MCF 10A (cell line): ENCODE measurements at places on chromosomes 2 and 18. TPM values are rescaled to one million over a fixed set of nuclear protein-coding genes. Genes with fewer than 3 reads are reported as not detected.

The PRKAG3 gene
- not detected in 2 replicates for total RNA-seq

DNA sequence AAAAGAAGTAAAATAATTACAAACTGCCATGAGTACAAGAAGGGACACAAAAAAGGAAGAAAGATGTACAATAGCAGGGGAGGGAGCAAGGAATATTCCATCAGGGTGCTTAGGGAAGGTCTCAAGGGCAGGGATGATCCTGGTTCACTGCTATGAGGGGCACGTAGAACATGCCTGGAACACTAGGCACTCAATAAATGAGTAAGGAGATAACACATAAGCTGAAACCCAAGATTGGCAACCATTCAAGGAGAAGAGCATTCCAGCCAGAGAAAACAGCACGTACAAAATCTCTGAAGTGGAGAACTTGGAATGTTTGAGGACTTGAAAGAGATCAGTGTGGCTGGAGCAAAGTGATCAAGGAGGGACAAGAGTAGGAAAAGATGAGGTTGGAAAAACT, 103.2 kb downstream of the FAM161A start:
- no peak for DNase-seq

The MRO gene
- total RNA-seq = not detected in 2 replicates

The ID2 gene
- total RNA-seq = 0.54 and 2.0 TPM in 2 replicates

DNA sequence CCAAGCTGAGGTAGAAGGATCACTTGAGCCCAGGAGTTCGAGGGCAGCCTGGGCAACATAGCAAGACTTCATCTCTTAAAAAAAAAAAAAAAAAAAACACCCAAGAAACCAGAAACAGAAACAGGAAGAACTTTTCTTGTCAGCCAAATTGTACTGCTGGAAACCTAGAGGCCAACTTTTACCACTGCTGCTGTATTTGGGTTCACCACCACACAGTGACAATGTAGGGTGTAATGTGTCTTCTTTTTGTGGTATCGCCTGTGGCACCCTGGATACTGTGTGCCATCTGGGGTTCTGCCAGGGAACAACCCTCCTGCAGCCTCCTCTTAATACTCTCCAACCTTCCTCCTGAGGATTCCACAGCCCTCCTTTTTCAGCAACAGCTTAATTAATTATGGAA, 72.6 kb downstream of the STK39 start:
- DNase-seq = no peak

- peak; percentile 54 for DNase-seq
Observed at GRCh38 chr2:157839162-157839801, 36.8 kb downstream of the ACVR1 start.

The NR4A2 gene
- 1.4 and 2.6 TPM in 2 replicates for total RNA-seq

The CD8B2 gene
- not detected in 2 replicates for total RNA-seq

- no peak for DNase-seq
Observed at GRCh38 chr2:105394951-105395611, 3.8 kb downstream of the FHL2 start.

DNA sequence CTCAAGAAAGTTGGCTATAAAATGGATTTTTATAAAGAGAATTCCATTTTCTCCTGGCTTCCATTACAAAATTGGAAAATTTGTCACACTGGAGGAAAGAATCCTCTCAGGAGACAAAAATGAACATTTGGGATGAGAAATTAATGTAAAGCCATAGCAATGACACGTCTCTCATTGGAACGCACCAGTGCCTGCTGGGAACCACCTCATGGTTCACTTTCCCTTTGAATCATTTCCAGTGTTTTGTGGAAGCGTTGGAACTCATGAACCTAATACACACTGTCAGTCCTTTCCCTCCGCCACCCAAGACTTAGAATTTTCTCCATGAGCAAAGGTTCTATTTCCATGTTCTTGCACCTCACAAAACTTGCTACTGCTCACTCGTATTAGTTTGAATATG, 21.0 kb upstream of the NRP2 start:
- DNase-seq = no peak

DNA sequence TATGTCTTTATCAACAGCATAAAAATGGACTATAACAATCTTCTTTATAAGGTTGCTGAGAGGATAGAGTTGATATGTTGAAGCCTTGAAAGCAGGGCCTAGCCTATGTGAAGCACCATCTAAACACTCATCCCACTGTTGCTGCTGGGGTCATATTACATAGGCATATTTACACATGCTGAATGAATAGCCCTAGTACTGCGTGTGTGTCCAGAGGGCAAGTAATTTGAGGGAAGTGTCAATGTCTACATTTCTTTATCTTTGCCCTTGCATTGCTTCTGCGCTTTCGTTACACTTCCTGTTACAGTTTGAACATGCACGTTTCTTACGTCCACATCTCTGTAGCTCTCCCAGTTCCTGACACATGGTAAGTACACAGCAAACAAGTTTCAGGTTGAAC, 280.3 kb upstream of the ATP5MC3 start:
- no peak for DNase-seq

DNA sequence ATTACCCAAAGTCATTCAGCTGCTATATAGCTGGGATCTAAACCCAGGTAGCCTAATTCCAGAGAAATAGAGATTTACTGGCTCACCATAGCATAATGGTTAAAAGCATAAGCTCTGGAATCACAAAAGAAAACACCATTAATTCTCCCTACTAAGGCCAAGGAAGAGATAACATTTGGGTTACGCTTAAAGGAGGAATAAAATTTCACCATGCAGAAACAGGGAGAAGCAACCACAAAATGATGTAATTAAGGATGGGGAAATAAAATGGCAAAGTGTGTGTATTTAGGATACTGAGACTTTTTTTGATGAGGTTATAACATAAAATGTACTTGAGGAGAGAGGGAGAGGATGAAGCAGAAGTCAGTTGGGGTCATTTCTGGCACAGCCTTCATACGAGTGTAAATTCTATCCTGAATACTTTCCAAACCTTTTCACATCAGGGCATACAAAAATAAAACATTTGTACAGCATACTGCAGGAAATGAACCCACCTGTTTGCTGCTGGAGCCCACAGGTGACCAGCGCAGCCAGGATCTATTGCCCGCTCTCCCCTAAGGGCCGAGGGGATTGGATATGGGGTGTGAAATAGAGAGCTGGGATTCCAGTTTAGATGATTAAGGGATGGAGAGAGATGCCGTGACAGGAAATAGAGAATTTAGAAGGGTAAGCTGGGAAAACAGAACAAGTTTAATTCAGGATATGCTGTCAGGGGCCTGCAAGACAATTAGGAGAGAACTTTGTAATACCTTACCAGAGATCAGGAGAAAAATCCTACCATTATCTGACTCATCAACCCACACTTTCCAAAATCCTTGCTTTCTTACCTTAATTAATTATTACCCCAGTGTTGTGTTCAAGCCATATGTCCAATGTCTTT, 43.8 kb upstream of the SERTAD2 start:
- DNase-seq = peak; percentile 32

- DNase-seq = no peak
Observed at GRCh38 chr18:9706081-9706935, 1.8 kb upstream of the RAB31 start.

The KLF11 gene
- total RNA-seq = 7.1 and 10.0 TPM in 2 replicates

- DNase-seq = no peak
Observed at GRCh38 chr2:177606636-177607035, 214.1 kb downstream of the AGPS start.

The TXNL1 gene
- total RNA-seq = 86.6 and 97.4 TPM in 2 replicates

DNA sequence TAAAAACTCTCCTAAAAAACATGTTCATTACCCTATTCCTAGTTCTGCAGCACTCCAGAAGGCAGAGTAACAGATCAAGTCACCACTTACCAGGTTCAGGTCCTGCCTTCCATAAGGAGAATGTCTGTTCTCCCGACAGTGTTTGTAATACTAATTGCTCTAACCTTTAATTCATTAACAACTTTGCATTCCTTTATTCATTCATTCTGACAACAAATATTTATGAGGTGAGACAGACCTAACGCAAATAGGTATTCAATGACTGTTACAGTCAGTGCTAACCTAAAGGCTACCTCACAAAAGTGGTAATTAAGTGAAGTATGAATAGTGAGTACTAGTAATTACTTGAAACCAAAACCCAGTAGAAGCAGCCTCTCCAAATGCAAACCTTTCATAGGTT, 224.0 kb downstream of the AFF3 start:
- DNase-seq = no peak

GRCh38 chr2:198055716-198056115, 251.3 kb downstream of the PLCL1 start:
- DNase-seq = no peak

The FAM110C gene
- 8.3 and 10.3 TPM in 2 replicates for total RNA-seq

The RETSAT gene
- total RNA-seq = 59.2 and 60.4 TPM in 2 replicates

The MTERF4 gene
- 29.9 and 34.3 TPM in 2 replicates for total RNA-seq

DNA sequence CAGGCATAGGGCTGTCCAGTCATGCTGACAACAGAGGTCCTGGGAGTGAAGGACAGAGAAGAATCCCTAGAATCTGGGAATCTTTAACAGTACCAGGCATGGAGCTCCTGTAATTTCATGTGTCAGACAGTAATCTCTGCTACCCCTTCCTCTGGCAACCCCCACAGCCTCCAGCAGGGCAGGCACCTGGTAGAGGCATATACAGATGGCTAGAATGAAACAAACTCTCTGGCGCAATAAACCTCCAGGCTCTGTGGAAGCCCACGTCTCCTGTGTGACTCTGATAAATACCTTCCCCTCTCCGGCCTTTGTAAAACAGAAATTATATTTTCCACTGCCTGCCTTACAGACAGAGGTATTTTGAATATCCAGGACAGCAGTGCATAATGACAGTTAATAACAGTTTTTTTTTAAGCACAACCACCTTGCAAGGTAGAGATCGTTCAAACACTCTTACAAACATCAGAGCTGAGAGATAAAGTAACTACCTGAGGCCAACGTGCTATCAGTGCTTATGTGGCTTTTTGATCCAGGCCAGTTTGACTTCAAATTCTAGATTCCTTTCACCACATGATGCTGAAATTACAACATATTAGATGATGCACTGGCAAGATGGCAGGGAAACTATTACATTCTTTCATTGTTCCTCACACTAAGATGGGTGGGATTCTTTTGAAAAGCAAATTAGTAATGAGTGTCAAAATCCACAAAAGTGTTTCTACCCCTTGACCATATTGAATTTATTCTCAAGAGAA, 47.7 kb upstream of the TMEM247 start:
- DNase-seq = no peak

- DNase-seq = no peak
Observed at GRCh38 chr2:23628926-23629771, 244.2 kb downstream of the KLHL29 start.

GRCh38 chr2:5894355-5894754, 202.2 kb downstream of the SOX11 start:
- no peak for DNase-seq

- DNase-seq = no peak
Observed at GRCh38 chr2:11758187-11758586, 11.8 kb downstream of the LPIN1 start.

GRCh38 chr18:24273596-24273995, 124.0 kb downstream of the OSBPL1A start:
- peak; percentile 24 for DNase-seq

GRCh38 chr2:101230541-101231001, 22.1 kb upstream of the CNOT11 start:
- DNase-seq = no peak

GRCh38 chr18:58541789-58542425, 87.0 kb downstream of the ALPK2 start:
- peak; percentile 95 for DNase-seq

DNA sequence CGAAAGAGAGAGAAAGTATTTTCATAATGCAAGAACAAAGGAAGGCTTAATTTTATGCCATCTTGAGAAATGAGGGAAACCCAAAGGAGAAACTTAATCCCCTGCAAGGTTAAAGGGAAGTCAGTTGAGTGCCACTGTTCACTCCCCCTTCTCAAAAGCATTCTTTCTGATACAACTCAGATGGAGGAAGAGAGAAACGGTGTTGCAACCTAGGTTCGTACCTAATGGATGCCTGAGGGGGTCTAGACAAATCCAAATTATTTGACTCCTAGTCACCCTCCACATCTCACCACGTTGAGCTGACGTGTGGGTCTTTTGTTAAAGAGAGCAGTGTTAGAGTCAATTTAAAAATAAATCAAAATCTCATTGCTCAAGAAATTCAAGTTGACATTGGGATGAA, 52.6 kb upstream of the UNC80 start:
- DNase-seq = peak; percentile 53

The MAB21L4 gene
- total RNA-seq = not detected in 2 replicates
